ENCODE measurements at places on chromosomes 16 and 17.

- no peak for DNase-seq
These were observed 178.4 kb downstream of the CCDC182 start for GRCh38 chr17:57566721-57567120.

DNA sequence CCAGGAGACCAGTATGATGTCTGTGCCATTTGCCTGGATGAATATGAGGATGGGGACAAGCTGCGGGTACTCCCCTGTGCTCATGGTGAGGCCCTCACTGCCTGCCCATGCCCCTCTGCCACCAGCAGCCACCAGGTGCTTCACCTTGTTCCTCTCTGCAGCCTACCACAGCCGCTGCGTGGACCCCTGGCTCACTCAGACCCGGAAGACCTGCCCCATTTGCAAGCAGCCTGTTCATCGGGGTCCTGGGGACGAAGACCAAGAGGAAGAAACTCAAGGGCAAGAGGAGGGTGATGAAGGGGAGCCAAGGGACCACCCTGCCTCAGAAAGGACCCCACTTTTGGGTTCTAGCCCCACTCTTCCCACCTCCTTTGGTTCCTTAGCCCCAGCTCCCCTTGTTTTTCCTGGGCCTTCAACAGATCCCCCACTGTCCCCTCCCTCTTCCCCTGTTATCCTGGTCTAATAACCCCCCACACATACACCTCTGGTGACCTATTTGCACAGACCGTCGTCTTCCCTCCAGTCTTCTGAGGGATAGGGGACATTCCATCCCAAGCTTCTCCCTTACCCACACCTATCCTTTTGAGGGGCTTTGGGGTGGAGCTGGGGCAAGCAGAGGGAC lies 3.7 kb downstream of the PFN1 start:
- DNase-seq, result no peak

GRCh38 chr17:58059141-58059540 lies 24.1 kb upstream of the DYNLL2 start:
- DNase-seq, result no peak

DNA sequence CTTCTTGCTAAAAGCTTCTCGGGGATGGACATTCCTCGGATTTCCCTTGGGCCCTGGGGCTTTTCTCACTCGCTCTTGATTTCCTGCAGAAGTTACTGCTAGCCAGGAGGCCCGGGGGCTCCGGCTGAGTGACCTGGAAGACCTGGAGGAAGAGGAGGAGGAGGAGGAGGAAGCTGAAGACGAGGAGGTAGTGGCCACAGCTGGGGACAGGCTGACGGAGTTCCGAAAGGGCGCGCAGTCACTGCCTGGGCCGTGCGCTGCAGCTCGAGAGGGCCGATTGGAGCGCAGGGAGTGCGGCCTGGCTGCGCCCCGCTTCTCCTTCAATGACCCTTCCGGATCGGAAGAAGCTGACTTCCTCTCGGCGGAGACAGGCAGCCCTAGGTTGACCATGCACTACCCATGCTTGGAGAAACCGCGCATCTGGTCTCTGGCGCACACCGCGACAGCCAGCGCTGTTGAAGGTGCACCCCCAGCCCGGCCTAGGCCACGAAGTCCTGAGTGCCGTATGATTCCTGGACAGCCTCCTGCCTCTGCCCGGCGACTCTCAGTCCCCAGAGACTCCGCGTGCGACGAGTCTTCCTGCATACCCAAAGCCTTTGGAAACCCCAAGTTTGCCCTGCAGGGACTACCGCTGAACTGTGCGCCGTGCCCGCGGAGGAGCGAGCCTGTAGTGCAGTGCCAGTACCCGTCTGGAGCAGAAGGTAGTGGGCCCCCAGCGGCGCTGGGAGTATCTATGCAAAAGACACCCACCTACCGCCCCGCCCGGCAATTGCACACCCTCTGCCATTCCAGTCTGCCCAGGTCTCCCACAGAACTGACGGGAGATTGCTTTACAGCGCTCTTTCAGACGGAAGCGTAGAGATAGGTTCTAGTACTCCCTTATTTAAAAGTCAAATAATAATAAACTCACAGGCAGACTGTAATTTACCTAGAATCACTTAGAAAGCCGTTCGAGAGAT lies 4.9 kb downstream of the IRX6 start:
- no peak for DNase-seq

DNA sequence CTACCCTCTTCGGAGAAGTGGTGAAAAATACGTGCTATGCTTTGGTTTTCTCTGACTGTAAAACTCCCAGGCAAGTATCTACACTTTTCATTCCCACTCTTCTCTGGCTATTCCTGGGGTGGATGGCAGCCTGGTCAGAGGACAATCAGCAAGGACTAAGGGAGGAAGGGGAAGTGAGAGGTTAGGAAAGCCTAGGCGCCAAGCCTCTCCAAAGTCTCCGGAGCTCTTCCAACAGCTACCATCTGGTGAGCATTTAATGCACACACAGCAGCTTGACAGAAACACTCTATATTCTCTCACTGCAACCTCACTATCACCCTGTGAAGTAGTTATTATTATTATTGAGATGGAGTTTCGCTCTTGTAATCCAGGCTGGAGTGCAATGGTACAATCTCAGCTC lies 65.1 kb downstream of the WSCD1 start:
- no peak for DNase-seq

GRCh38 chr17:59219992-59220327 lies 351 bp upstream of the GDPD1 start:
- DNase-seq, result no peak

GRCh38 chr17:4933646-4934045 lies 1.6 kb downstream of the GP1BA start:
- DNase-seq, result no peak

- no peak for DNase-seq
These were observed 6.6 kb downstream of the PNMT start for GRCh38 chr17:39674702-39675389.

GRCh38 chr17:81508639-81509206 lies 3.9 kb downstream of the ACTG1 start:
- no peak for DNase-seq

DNA sequence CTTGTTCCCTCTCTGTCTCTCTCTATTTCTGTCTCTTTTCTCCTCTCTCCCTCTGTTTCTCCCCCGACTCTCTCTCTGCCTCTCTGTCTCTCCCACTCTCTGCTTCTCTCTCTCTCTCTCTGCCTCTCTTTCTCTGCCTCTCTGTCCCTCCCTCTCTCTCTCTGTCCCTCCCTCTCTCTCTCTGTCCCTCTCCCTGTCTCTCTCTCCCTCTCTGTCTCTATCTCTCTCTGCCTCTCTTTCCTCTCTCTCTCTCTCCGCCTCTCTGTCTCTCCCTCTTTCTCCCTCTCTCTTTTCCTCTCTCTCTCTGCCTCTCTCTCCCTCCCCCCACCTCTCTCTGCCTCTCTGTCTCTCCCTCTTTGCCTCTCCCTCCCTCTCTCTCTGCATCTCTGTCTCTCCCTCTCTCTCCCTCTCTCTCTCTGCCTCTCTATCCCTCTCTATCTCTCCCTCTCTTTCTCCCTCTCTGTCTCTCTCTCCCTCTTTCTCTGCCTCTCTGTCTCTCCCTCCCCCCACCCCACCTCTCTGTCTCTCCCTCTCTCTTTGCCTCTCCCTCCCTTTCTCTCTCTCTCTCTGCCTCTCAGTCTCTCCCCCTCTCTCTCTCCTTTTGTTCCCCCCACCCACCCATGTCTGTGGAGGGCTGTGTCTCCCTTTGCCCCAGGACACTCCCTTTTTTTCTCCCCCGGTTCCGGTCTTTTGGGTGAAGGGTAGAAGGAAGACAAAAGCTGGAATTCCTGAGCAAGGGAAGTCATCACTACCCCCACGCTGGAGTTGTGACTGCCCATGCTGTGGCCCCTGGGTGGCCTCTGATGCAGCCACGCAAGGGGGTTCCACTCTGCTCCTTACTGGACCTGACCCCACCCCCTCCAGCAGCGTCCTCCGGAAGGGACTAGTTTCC lies 27.1 kb upstream of the MGAT5B start:
- DNase-seq, result no peak

- no peak for DNase-seq
These were observed 66.5 kb downstream of the ATP2C2 start for GRCh38 chr16:84434800-84435199.

GRCh38 chr17:65914784-65915342 lies 277.1 kb downstream of the CEP112 start:
- DNase-seq, result no peak

GRCh38 chr17:72656130-72656763 lies 436.2 kb downstream of the SLC39A11 start:
- DNase-seq, result no peak

GRCh38 chr17:78718575-78719208 lies 63.4 kb downstream of the CYTH1 start:
- DNase-seq, result no peak

DNA sequence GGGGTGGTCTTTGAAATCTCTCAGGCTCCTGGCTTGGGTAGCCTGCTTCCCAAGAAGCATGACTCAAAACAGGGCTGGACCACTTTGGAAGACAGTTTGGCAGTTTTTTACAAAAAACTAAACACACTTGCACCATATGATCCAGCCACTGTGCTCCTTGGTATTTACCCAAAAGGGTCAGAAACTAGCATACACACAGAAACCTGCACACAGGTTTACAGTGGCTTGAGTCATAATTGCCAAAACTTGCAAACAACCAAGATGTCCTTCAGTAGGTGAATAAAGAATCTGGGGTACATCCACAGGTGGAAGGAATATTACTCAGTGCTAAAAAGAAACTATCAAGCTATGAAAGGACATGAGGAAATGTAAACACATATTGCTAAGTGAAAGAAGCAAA lies 323.2 kb upstream of the CDH5 start:
- no peak for DNase-seq

DNA sequence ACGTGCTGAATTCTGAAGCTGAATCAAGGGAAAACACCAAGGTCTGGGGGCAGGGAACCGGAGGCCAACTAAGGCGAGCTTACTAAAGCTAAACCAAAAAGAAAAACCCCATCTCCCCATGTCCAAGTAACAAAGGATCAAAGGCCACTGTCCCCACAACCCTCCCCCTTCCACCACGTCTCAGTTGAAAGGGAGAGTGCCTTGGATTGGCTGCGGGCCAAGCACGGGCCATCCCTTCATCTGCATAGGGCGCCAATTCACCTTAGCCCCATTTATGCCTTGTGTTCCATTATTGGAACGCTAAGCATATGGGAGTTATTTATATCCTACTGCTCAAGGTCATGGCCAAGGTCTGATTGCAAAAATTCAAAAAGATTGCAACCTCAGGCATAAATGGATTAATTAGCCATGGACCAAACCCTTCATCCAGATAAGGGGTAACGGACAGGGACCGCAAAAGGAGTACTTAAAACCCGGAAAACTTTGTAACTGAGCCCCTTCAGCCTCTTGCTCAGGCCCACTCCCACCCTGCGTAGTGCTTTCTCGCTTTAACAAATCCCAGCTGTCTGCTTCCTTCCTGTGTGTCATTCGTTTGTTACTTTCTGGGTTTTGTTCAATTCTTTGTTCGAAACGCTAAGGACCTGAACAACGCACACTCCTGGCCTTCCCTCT lies 740 bp upstream of the ATP6V0D1 start:
- no peak for DNase-seq

DNA sequence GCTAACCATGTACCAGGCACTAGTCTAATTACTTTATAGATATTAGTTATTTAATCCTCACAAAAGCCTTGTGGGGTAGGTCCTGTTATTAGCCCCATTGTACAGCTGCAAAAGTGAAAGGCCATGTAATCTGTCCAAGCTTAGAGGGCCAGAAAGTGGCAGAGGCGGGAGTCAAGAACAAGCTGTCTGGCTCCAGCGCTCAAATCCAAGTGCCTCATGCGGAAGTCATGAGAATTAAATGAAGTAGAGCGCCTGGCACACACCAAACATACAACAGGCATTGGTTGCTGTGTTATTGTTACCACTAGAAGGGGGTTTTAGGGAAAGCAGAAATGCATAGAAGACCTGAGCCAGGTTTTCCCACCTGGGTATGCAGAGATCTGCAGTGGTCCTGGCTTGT lies 1.2 kb downstream of the AQP8 start:
- DNase-seq, result peak; percentile 66

DNA sequence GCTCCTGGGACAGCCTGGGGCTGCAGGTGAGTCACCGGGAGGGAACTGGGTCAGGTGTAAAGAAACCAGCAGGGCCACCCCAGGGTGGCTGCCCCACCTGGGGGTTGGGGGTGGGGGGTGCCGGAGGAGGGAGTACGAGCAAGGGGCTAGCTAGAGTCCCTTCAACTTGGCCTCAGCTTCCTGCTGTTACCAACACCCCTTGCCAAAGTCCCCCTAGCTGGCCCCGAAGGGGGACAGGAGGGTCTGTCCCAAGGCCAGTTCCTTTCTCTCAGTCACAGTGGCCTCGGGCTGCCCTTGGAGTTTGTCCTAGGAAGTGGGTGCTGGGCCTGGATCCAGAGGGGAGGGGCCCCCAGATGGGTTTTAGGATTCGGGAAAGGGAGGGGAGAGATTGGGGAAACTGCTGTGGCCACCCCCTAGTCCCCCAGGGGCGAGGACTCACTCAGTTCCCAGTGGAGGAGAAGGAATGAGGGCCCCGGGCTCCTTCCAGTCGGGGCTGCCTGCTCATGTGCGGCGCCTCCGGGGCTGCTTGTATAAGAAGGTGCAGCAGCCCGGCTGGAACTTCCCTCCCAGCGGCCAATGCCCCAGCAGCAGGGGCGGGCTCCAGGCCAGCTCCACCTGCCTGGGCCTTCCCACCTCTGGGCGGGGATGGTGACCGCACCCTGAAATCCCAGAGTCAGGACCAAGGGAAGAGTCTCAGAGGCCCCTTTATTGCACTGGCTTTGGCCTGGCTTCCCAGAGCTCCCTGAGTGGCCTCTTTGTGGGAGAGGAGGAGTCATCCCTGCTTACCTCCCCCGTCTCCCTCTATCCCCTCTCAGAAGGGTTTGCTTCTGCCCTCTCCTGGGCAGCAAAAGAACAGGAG lies 7.3 kb downstream of the ARHGAP27 start:
- DNase-seq, result peak; percentile 55

DNA sequence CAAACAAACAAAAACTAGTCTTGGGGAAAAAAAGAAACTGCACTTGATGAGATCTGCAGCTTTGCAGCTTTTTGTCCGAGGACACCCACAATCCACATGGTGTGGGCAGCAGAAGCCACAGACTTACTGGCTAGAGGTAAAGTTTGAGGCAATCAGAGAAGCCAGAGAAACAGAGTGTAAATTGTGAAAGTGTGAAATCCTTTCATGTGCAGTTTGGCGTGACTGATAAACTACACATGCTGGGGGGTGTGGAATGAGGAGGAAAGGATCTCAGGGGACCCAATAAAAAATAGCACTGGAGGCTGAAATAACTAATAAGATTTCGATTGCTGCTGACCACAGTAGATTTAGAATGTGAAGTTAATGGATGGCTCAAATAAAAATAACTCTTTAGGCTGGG lies 42.4 kb upstream of the HOXB13 start:
- no peak for DNase-seq

- no peak for DNase-seq
These were observed 41.4 kb upstream of the MMP2 start for GRCh38 chr16:55437625-55438024.

DNA sequence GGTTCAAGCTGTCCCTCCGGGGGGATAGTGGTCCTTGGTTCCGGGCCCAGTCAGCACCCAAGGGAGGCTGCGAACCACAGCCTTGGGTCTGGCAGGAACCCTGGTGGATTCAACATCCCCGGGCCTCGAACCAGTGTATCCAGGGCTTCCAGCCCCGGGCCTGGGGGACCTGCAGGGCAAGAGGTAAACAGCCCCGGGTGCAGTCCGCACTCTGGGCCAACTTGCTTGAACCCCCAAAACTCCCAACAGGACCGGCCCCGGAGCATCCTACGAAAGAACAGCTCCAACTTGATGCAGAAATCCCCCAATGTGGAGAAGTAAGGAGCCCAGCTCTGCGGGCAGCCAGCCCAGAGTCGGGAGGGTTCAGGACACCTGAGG lies 1.5 kb upstream of the NEURL4 start:
- DNase-seq, result no peak
